ENCODE measurements at places on chromosomes 12 and 14.

- no peak for DNase-seq
These were observed 16.2 kb upstream of the KCNK13 start for GRCh38 chr14:90045616-90046015.

GRCh38 chr12:114221957-114222630 lies 183.8 kb downstream of the TBX5 start:
- DNase-seq: no peak

- no peak for DNase-seq
These were observed 119.9 kb upstream of the OVCH1 start for GRCh38 chr12:29617407-29617803.

DNA sequence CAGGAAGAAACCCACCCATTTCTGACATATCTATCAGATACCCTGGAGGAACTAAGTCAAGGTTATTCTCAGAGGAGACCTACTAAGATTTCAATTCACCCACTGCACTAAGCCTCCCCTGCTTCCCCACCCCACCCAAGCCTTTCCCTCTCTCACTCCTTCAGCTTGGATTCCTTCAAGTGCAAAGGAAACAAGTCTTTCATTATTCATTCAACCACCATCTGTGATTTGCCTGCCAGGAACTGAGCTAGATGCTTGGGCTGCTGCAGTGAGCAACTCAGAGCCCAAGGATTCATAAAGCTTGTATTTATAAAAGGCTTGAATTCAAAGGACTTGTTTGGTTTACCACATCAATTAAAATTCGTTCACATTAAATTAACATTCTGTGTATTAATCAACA lies 161.3 kb downstream of the GXYLT1 start:
- no peak for DNase-seq

GRCh38 chr14:59395672-59396071 lies 69.5 kb downstream of the GPR135 start:
- DNase-seq: no peak

- no peak for DNase-seq
These were observed 1.8 kb downstream of the LRIG3 start for GRCh38 chr12:58918469-58918844.
